ENCODE measurements at places on chromosomes 2 and 18.

GRCh38 chr2:84899304-84900204, 5.9 kb upstream of the TMSB10 start:
- no peak for DNase-seq

- DNase-seq: no peak
These were observed 79.1 kb upstream of the KLHL14 start for GRCh38 chr18:32851936-32852335.

DNA sequence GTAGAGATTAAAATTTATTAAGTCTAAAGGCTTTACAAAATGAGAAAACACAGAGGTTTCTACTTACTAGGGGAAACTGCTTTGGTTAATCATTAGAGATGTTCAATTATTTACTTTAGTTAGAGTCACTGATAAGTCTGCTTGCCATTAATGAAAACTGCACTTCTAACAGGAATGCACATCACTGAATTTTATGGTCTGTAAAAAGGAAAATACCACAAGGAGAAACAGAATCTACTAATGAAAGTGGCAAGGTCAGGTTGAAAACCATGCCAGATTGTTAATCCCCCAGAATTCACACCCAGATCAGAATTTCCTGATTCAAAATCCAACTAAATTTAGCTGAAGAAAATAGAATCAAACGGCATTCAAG, 90.5 kb upstream of the GRB14 start:
- DNase-seq: no peak

GRCh38 chr2:17059458-17059857, 393.8 kb upstream of the CYRIA start:
- DNase-seq: no peak

DNA sequence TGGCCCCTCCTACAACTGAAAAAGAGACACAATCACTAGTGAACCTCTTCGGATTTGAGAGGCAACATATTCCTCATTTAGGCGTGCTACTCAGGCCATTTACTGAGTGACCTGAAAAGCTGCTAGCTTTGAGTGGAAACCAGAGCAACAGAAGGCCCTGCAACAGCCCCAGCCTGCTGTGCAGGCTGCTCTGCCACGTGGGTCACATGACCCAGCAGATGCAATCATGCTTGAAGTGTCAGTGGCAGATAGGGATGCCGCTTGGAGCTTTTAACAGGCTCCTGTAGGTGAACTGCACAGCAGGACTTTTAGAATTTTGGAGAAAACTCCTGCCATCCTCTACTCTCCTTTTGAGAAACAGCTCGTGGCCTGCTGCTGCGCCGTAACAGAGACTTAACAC, 578.6 kb upstream of the RAB6C start:
- DNase-seq: no peak

DNA sequence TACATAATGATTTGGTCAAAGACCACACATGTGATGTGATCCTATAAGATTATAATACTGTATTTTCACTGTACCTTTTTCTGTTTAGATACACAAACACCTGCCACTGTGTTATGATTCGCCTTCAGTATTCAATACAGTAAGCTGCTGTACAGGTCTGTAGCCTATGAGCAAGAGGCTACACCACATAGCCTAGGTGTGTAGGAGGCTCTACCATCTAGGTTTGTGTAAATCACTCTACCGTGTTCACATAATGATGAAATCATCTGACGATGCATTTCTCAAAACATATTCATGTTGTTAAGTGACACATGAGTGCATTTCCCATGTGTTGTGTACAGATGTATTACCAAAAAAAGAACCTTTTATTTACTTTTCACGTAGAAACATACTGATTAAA, 74.5 kb downstream of the USP40 start:
- DNase-seq: no peak

GRCh38 chr2:177201919-177202346, 10.7 kb upstream of the HNRNPA3 start:
- DNase-seq: no peak

GRCh38 chr2:181106789-181107627, 126.6 kb downstream of the UBE2E3 start:
- DNase-seq: no peak

- DNase-seq: no peak
These were observed 921.3 kb downstream of the CPS1 start for GRCh38 chr2:211477537-211478275.

DNA sequence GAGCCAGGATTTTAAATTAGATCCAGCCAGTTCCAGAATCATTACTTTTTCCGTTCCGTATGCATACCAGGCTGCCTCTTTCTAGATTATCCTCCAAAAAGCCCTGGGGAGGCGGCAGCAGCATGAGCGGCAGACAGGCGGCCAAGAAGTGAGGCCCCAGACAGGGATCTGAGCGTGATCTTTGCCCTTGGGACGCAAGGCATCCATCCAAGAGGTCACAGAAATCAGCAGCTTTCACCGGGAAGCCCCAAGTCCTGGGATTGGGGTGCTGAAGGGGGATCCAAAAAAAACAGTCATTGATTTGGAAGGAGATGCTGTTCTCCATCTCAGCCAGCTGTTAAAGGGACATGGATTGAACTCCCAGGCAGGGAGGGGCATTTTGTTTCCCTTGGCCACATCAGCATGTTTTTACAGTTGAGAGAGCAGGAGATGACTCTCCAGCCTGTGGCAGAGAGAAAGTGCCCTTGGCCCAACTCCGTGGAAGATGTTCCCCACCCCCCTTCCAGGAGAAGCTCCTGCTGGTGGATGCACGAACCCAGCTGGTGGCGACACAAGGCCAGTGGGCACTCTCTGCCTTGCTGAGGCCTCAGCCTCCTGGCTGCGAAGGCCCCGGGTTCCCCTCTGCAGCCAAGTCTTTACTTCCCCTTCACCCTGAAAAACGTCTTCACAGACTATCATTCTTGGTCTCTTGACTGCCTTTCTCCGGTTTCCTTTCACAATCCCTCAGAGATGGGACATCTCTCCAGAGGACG, 265.6 kb downstream of the ANAPC1 start:
- no peak for DNase-seq

DNA sequence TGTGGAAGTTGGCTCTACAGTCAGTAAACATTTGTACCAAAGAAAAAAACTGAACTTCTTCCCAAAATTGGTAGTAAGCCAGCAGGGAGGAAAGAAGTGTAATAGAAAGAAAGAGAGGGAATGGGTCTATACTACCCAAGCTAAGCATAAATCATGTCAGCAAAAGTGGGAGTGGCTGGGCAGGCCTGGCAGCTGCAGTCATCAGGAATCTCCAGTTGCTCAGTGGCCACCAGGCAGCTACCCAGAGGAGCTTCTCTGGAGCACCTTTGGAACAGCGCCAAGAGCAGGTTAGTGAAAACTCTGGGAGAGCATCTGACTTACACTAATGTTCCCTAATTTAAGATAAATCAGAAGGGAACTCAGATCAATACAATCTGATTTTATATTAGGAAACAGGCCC, 14.3 kb downstream of the FRZB start:
- DNase-seq: no peak

- no peak for DNase-seq
These were observed 325.9 kb upstream of the LINC00305 start for GRCh38 chr18:64474773-64475172.

DNA sequence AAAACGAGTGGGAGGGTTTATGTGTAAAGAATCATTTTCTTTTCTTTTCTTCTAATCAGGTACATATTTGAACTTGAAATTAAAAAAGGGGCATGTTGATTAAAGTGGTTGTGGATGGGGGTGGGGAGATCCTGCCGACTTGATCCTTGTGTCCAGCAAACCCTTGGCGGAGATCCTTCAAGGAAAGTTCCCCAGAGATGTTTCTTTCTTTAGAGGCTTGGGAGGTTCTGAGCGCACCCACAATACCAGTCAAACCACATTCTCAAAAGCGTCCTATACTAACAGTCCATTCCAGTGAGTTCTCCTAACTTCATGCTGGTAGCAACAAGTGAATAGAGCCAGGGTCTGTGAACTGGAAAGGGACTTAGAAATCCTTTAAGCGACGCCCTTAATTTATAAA, 49.2 kb downstream of the MYCN start:
- no peak for DNase-seq
